ENCODE measurements at places on chromosomes 3 and 15.

- DNase-seq, result no peak
Observed at GRCh38 chr15:70055601-70056051, 42.1 kb downstream of the TLE3 start.

DNA sequence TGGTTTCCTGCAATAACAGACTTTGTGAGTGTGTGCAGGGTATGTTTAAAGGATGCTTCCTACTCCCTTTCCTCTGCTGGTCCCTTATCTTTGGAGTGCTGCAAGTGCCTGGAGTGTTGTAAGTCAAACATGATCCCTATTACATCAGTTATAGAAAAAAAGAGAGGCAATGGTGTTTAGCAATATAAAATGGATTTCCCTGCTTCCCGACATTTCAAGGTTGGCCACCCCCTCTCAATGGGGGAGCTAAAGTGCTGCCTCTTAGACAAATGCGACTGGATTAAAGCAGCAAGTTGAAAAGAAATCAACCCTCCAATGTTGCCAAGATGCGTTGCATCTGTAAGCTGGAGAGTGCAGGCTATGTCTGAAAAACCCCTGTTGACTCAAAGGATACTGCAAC lies 203.1 kb upstream of the WNT5A start:
- DNase-seq, result no peak

DNA sequence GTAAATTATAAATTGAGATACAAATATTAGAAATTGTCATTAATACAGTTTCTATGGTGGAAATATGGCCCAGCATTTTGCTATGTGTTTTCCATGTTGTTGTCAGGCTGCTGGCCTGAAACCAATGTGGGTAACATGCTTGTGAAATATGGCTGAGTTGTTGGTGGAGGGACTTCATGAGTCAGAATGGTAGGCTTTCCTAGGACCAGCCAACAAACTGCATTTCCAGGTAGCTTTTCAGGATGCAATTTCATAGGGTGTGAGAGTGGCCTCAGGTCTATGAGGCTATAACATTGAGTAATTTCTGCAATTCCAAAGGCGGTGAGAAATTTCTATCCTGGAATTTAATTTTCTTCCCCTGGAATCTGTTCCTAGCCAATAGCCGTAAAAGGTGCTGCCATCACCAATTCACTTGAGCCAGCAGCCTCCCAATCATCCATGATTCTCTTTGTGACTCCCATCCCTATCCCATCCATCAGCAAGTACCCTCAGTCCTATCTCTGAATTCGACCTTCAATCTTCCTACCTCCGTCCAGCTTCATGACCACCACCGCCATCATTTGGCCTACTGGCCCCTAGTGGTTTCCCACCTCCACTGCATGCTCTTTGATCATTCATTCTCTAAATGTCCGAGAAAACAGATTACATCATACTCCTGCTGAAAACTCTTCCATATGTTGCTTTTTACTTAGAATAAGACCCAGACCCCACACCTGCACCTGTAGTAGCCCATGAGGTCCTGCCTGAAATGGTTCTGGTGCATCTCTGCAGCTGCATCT lies 276.6 kb upstream of the CFAP20DC start:
- DNase-seq, result no peak

GRCh38 chr3:193960487-193961274 lies 175.3 kb upstream of the HES1 start:
- no peak for DNase-seq

DNA sequence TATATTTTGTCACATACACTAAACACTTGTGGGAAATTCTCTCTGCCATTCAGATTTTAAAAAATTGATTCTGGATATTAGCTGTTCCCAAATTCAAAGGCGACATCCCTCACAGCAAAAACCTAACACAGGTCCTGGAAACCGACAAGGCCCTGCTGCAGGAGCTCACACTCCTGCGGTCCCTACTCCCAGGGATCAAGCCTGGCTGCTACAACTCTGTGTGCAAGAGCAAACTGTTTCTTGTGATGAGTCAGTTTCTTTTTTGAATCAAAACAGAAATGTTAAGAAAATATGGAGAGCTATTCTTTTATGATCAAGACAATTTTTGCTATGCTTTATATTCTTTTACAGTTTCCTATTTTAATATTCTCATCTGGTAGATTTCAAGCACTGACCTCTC lies 51.0 kb upstream of the TJP1 start:
- no peak for DNase-seq

- DNase-seq, result no peak
Observed at GRCh38 chr15:68829068-68829467, 8.4 kb upstream of the ANP32A start.

- no peak for DNase-seq
Observed at GRCh38 chr3:153026026-153026425, 136.0 kb upstream of the RAP2B start.

DNA sequence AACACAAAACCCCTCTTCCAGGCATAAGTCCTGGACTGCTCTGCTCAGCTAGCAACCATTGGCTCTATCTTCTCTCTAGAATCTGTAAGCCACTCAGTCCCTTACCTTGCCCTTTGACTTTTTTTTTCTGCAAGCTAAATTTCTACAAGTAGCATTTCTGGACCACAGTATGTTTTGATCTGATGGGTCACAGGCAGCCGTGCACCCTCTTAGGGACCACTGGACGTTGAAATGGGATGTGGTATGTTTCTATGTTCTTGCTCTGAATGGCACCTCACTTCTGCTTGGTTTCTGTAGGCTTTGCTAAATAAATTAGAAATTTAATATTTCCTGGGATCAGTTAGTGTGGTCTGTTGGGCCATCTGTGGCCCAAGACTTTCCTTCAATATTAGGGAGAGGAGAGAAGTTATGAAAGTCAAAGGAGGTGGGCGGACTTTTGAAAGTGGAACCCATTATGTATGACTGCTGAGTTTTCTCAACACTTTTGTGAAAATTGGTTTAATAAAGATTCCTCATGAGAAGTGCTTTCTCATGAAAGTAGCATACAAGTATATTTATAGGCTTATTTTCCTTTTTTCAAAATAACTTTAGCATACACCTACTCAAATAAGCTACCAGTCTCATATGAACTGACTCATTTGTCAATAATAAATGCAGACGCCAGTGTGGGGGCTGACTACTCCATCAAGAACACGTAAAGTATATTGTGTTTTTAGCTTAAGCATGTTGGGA lies 18.4 kb upstream of the TIPARP start:
- no peak for DNase-seq

DNA sequence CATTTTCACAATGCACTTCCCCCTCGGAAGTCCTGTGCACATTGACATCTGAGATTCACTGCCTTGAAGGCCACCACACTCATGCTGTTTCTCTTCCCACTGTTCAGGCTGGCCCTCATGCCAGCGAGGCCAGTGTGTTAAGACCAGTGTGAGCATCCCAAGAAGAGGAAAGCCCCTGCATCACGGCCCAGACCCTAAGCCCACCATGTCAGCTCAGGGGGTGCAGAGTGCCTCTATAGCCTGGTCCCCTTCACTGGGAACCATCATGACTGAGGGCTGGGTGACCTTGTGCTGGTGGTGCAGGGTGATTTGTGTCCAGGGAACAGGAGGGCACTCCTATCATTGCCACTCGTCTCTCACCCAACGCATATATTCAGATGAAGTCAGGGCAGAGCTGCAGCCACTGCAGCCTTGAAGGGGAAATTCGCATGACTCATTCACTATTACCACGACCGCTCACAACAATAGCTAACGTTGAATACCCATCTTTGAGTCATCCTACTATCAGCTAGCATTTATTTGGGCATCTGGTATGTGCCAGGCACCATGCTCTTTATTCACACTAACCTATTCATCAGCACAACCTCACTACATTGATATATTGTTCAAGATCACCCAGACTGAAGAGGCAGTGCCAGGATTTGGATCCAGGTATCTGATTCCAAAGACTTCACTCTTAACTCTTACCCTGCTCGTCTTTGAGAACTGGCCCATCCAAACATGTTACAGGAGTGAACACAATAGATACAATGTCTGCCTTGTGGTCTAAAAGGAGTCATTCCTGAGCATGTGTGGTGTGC lies 58.8 kb upstream of the SLC6A11 start:
- no peak for DNase-seq

DNA sequence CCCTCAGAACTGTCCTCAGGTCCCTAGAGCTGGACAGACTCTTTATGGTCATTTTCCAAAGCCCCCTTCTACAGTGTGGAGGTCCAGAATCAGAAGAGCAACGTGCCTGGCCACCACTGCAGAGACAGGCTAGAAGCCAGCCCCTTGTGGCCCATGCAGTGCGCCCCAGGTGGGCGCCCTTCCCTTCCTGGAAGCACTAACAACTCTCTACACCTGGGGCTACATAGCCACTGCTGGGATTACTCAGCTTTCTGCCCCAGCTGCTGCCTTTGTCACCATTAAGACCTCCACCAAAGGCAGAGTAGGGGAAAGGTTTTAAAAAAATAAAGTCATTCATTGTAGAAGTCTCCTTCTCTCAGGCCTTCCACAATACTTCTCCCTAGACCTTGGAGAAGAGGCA lies 2.3 kb downstream of the RASGRP1 start:
- no peak for DNase-seq

DNA sequence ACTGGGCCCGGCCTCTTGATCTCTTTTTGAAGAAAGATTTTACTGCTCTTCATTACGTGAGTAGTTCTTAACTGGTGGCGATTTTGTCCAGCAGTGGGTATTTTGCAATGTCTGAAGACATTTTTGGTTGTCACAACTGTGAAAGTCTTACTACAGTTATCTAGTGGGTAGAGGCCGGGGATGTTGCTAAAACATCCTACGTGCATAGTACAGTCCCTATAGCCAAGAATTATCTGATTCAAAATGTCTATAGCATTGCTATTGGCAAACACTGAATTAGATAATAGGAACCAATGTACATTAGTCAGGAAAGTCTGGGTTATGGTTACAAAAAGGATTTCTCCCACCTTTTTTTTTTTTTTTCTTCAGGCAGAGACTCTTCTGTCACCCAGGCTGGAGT lies 38.1 kb downstream of the FOXL2 start:
- DNase-seq, result no peak

DNA sequence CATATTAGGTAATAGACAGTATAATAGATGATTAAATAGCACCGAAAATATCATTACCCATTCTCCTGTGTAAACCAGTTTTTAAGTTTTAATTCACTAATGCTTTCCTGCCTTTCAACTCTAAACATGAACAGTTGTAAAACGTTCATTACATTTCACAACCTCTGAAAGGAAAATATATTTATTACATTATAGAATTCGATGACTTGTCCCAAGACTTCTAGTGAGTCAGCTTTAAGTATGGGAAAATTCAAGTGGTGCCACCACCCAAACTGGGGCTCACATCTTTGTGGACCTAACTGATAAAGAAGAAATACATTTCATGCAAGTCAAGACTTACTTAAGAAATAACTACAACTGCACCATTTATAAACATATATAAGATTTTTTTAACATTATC lies 2.0 kb downstream of the TRIM59 start:
- no peak for DNase-seq

DNA sequence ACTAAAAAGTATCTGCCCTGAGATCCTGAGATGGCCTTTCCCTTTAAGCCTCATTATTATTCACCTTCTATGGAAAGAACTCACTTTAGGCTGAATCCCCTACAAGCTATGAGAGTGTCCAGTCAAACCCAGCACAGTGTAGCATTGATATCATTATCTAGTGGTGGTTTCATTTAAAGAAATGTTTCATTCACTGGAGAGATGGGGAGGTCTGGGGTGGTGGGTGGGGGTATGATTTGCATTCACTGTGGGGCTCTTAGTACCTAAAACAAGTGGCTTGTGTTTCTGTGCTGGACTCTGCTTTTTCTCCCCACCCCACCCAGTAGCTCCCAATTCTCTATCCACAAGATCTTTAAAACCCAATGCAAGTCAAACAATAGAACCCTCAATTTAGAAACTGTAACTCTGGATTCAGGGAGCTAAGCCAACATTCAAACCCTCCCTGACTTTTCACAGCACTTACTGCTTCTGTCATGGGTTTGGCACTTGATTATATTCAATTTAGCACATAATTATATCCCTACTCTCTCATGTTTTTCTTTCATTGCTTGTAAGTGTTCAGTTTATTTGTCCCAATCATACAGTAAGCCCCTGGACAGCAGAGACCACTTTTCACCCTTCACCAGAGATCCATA lies 310.5 kb upstream of the THBS1 start:
- no peak for DNase-seq

DNA sequence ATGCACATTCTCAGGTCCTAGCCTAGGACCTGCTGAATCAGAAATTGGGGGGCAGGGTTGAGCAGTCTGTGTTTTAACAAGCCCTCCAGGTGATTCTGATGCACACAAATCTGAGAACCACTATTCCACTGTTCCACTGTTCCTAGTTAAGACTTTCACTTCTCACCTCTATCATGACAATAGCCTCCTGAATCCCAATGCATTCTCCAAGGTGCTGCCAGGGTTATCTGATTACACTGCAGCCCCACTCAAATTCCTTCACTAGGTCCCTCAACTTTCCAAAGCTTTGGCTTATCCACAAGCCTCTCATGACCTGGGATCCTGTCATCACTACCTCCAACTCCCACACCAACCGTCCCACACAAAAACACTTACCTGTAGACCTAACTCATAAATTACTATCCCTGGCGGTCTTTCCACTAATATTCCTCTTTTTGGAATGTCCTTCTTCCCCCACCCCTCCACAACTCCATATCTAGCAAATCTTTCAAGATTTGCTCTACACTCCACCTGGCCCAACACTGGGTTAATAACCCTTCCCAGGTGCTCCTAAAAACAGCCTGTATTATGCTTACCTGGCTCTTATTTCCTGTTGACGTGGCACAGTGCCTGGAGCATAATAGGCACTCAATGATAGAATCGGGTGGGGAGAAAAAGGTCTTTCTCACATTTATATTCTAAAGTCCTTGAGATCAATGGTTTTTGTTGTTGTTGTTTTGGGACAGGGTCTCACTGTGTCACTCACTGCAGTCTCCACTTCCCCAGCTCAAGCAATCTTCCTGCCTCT lies 27.2 kb downstream of the TBL1XR1 start:
- no peak for DNase-seq

DNA sequence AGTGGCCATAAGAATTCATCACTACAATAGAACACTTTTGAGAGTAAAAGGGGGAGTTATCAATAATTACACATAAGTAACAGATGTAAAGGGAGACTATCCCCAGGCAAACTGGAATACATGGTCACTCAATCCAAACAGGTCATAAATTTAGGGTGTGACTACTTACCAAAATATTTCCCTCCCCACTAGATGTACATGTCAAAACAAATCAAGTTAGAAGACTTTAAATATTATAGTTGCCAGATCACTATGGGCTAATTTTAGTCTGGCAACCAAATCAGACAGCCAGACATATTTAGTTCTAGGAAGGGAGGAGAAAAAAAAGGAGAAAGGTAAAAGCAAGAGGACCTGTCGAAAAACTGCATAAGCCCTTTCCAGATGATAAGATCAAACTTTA lies 23.1 kb downstream of the SLC24A5 start:
- DNase-seq, result no peak

DNA sequence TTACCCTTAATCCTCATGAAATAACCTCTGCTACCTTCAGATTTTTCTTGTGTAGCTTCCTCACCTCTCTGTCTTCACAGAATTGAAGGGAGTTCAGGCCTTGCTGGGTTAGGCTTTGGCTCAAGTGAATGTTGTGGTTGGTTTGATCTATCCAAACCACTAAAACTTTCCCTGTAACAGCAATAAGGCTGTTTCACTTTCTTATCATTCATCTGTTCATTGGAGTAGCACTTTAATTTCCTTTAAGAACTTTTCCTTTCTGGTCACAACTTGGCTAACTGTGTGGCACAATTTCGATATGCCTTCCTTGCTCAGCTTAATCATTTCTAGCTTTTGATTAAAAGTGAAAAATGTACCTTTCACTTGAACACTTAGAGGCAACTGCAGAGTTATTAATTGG lies 129.8 kb downstream of the NR1I2 start:
- DNase-seq, result no peak

All from stimulated activated CD8-positive, alpha-beta memory T cell treated with anti-CD3 and anti-CD28 coated beads, Interleukin-4, amount 100 ng/mL, for 4 hours (primary cell).